ENCODE measurements at places on chromosomes 7 and 10.

DNA sequence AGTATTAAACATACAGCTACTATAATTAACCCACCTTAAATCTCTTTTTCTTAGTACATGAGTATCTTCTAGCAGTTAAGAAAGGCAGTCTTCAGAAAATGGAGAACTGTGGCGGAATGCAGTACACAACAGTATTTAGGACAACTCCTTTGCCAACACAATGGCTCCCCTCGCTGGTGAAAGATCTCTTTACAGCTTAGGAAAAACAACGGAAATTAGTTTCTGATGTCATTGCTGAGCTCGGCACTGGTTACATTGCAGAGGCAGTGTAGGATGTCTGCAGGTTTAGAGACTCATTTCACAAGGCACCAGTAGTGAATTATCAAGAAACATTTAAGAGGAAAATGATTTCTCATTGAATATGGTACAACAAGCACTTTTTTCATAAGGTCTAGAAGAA, 43.4 kb downstream of the GLRX3 start:
- DNase-seq, result peak; percentile 40

GRCh38 chr7:35619863-35620262, 75.1 kb downstream of the HERPUD2 start:
- DNase-seq, result no peak

- DNase-seq, result no peak
Observed at GRCh38 chr7:6725003-6725402, 18.3 kb upstream of the ZNF12 start.

DNA sequence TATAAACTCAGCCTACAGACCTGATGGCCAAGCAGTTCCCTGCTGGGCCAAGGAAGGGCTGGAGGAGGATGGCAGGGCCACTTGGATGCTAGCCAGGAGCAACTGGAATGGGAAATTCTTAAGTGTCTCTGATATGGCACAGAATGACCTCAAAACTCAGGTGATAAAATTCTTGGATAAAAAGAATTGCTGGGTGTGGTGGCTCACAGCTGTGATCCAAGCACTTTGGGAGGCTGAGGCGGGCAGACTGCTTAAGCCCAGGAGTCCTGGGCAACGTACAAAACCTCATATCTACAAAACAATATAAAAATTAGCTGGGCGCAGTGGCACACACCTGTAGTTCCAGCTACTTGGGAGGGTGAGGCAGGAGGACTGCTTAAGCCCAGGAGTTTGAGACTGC, 14.0 kb upstream of the PKD1L1 start:
- no peak for DNase-seq

- DNase-seq, result no peak
Observed at GRCh38 chr10:17236468-17237148, 8.6 kb downstream of the VIM start.

DNA sequence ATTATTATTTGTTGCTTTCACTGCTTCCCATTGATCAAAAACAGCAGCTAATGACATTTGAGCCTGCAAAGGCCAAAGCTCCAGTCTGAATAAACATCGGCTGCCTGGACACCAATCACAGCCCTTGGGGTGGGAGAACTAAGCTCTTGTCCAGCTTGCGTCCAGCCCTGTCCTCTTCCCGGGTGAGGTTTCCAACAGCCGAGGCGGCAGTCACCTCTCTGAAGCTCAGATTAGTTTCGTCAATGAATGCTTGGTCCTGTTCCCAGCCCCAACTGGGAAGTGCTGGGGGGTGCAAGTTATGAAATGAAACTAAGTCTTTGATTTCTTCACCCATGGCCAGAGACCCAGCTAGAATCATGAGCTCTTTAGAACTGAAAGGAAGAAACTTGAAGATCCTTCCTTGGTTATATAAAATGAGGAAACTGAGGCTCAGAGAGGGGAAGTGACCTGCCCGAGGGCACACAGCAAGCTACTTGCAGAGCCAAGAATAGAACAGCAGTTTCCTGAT, 114.0 kb upstream of the TCF7L2 start:
- no peak for DNase-seq

- no peak for DNase-seq
Observed at GRCh38 chr10:6755781-6756460, 175.8 kb upstream of the PRKCQ start.

- DNase-seq, result no peak
Observed at GRCh38 chr10:35464825-35465456, 128.6 kb downstream of the CCNY start.

GRCh38 chr10:129745186-129745750, 218.8 kb downstream of the EBF3 start:
- DNase-seq, result no peak

- DNase-seq, result no peak
Observed at GRCh38 chr7:52504561-52504960, 530.9 kb upstream of the POM121L12 start.

DNA sequence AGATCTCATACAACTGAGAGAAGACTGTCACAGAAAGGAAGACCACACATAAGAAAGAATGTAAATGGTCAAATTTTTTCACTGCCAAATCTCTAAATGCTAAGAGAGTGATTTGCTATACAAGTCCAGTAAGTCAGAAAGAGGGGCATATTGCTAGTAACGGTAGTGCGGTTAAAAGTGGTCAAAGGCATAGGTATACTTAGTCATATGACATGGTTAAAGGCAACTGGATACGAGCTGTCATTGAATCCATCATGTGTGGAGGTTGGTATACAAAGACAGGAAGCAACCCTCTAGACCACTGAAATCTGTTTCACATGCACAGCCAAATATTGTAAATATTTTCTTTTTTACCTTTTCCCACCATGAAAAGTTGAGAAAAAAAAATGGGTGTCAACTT, 4.8 kb downstream of the INHBA start:
- DNase-seq, result no peak

DNA sequence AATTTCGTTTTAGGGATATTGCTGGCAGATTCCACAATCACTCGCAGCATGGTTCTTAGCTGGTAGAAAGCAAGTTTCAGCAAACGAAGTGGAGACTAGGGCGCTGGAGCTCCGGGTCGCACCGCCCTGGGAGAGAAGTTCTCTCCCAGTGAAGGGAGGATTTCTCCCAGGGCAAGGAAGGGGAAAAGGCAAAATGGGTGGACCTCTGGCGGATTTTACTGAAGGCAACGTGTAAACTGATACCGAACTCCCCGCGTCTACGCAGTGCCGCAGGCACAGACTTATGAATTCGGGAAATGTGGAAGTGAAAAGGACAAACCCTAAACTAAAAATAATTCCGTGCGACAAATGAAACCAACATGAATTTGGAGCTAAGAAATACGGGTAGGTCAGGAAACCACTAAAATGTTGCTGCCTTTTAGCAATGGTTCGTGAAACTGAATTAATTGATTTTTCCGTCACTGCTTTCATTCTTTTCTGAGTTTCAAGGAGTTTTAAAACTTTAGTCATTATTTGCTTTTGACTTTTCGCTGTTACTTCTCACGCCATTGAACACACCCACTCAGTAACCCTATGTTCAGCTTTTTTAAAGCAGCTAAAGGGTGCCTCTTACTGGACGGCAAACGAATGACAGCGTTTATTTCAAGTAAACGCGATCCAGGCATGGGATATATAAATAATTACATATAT, at the start of gene MYOF:
TSS of gene MYOF (minus strand) at position 190 of the 690 bp plus-strand sequence. CDS start at position 50, 140 bp downstream.
- peak; percentile 35 for DNase-seq

GRCh38 chr10:73856261-73856660, 18.1 kb downstream of the CAMK2G start:
- DNase-seq, result no peak

GRCh38 chr7:101248276-101248675, 3.4 kb upstream of the FIS1 start:
- no peak for DNase-seq

- DNase-seq, result no peak
Observed at GRCh38 chr7:25823571-25823970, 328.4 kb upstream of the NFE2L3 start.

DNA sequence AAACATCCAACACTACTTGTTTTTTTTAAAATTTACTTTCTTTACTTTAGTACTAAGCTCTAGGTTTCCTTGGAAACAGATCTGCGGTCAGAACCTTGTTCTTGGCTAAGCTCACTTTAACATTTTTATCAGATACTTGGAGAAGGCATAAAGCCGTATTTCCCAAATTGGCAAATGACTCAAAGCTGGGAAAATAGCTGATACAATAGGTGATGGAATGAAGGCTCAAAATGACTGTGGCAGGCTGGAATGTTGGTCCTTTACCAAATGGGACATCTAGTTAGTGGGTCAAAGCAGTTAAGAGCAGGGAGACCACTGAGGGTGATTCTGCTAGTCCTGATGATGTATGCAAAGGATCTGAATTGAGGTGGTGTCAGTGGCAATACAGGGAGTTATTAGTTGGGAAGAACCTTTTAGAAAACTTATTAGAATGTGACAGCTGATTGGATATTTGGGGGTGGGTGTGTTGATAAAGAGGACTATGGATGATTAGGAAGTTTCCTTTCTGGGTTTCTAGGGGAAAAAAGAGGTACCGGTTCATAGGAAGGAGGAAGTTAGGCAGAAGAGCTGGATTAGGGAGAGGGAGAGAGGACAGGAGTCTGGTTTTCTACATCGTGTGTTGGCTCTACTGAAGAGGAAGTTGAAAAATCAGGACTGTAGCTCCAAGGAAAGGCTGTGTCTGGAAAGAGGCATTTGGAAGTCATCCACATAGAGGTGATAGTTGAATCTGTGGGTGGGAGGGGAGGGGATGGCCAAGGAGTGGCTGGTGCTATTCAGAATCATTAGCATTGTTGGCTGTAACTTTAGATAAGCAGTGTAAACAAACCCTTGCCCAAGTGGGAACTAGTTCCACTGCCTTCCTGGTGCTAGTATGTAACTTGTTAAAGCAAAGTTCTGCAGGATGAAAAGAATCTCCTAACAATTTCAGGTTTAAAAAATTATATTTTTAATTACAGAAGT, 13.1 kb downstream of the PLCE1 start:
- DNase-seq, result no peak

- no peak for DNase-seq
Observed at GRCh38 chr10:7855205-7855604, 36.9 kb downstream of the TAF3 start.

- no peak for DNase-seq
Observed at GRCh38 chr7:73827567-73828106, 3.2 kb upstream of the CLDN4 start.

- no peak for DNase-seq
Observed at GRCh38 chr7:27532314-27532713, 130.4 kb downstream of the HIBADH start.

DNA sequence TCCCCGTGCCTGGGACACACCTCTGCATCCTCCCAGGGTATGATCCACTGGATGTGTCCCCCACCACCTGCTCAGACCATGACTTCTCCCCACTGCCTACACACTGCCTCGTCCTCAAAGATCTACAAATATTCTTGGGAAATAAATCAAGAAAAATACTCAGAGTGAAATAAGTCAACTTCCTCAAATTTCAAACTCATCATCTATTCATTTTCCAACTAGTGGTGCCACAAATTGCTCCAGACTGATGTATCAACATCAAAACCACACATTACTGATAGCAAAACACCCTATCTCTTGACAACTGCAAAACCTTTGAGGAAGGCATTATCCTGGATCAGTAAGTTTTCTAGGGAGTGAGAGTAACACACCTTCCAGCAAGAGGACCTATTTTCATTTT, 87.7 kb downstream of the GRB10 start:
- no peak for DNase-seq

DNA sequence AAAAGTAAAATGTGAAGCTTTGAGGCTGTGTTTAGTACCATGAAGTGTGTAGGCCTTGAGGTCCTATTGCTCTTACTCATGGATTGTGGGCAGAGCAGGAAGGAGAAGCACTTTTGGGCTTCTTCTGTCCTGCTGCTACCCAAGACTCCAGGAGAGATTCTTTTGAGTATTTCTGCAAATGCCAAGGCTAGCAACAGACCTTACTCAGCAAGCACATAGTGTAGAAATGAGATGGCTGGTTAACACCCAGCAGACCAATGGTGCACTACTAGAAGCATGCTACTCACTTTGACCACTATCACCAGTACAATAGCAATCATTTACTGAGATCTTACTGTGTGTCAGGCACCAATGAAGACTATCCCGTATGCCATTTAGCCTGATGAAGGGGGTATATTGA, 3.2 kb downstream of the PLPP4 start:
- no peak for DNase-seq

GRCh38 chr7:134388336-134389019, 70.4 kb downstream of the AKR1B1 start:
- no peak for DNase-seq

DNA sequence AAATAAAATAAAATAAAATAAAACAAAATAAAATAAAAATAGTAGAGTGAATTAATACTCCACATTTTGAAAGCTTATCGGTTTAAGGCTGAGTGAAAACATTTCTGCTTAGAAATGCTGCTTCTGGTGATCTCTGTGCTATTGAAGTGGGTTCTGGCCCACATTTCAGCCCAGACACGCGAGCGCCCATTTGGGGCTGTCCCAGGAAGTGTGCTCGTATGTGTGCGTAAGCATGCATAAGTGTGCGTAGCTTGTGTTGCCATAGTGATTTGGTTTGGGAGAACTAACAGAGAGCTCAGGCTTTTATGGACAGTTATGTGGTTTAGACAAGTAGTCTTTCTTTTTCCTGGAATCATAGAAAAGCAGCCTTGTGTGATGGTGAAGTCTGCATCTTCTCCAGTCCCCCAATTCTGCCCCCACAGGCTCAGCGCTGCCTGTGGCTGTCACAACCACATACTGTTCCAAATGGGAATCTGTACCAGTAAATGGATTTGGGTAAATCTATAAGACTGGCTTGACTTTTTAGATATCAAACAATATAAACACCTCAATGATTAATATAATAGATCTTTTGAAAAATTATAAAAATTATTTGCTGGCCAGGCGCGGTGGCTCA, 29.8 kb upstream of the PURB start:
- DNase-seq, result peak; percentile 78

- no peak for DNase-seq
Observed at GRCh38 chr7:31493714-31494181, 20.1 kb upstream of the ITPRID1 start.

DNA sequence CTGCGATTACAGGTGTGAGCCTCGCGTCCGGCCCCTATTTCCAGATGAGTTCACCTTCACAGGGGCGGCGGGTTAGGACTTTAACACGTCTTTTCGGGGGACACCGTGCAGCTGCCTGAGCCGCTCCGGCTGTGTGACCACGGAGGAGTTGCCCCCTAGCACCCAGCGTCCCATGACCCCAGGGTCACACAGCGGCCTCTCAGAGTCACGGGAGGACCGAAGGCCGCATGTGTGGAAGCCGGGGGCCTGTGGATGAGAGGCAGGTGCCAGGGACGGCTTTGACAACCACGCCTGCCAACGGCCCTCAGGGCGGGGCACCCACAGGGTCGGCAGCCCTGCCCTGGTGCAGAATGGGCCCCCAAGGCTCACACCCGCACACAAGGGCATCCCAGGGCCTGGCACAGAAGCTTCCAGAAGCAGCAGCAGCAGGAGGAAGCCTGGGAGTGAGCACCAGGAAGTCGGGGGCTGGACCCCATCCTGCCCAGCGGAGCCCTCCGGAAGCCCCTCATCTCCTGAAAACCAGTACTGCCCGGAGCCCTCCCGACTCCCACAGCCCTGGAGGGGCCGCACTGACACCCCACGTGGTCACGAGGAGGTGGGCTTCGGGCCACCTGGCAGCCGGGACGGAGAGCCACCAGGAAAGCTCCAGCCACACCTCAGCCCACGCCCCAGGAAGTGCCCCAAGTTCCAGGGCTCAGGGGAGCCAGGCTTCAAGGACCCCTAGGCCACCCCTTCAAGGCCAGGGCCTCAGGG, 32.7 kb downstream of the ADAP1 start:
- no peak for DNase-seq
